ENCODE measurements at places on chromosomes 6 and 20.

- DNase-seq = no peak
Measured at GRCh38 chr6:3195695-3196497, 31.6 kb downstream of the TUBB2B start.

- no peak for DNase-seq
Measured at GRCh38 chr20:2246069-2246491, 49.7 kb upstream of the TGM3 start.

GRCh38 chr6:19472850-19473249 lies 364.3 kb upstream of the ID4 start:
- no peak for DNase-seq

- DNase-seq = no peak
Measured at GRCh38 chr6:44850312-44850711, 462.8 kb downstream of the CDC5L start.

DNA sequence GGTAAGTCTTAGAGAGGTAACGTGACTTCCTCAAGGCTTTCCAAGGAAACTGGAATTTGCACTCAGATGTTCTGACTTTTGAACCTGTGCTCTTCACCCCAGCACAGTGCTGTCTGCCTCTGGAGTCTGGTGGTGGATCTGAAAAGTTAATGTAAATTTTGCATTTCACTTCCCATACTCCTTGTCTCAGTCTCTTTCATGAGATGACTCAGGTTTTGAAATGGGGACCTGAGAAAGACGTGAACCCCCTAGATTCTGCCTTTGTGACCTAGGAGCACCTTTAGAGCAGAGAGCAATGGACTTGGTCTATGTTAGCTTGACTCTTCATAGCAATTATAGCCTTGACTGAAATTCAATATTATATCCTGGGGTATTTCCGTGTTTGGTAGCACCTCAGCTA lies 223.0 kb downstream of the QKI start:
- DNase-seq = no peak

DNA sequence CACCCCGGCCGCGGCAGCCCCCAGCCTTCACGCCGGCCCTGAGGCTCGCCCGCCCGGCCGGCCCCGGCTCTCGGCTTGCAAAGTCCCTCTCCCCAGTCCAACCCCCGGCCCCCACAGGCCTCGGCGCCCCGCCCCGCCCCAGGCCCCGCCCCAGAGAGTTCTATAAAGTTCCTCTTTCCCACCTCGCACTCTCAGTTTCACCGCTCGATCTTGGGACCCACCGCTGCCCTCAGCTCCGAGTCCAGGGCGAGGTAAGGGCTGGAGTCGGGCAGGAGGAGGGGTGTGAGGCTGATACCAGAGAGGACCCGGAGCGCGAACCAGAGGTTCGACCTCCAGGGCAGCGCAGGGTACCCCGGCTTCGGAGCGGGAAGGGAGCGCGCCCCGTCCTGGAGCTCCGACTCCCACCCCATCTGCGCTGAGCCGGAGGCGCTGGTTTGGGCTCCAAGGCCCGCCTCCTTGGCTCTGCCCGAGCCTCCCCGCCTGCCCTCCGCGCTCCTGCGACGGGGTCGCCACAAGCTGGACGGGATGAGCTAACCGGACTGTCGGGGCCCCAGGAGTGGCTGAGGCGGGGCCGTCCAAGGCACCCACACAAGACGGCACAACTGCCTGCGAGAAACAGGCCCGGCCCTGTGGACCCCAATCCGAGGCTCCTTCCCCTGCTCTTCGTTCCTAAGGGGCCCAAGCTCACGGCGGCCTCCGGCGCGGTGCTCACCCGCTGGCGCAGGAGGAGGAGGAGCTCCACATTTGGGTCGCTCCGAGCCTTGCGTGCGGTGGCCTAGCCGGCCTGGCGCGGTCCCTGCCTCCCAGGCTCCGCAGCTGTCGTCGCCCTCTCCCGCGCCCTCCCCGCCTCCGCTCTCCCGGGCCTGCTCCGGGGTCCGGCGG lies at the start of gene IRF4:
Gene IRF4, plus strand, starts transcription at position 194 of the 882 bp plus-strand sequence. CDS start 1,401 bp downstream, outside the sequence.
- no peak for DNase-seq

DNA sequence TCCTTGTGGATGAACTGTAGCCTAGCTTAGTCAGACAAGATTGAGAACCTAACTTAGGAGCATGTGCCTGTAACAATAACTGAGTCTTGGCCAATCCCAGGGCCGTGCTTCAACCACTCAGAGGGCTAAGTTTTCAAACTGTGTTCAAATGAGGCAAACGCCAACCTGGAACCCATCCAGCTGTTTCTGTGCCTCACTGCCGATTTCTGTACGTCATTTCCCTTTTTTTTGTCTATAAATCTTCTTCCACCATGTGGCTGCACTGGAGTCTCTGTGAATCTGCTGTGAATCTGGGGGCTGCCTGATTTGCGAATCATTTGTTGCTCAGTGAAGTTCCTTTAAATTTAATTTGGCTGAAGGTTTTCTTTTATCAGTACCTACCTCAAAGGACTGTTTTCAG lies 115.0 kb upstream of the CHD6 start:
- no peak for DNase-seq

DNA sequence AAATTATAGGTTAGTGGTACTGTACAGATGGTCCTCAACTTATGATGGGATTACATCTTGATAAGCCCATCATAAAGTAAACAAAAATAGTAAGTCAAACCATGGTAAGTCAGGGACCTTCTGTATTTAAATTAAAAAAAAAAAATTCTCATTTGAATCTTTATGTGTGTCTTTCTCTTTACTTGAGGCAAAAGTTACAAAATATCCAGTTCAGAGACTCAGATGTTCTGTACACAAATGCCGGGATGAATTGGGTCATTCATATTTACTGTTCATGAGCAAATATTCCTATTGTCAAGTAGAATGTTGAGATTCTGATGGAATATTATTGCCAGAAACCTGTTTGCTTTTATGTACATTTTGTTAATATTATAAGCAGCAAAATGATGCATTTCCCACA lies 13.4 kb downstream of the PHACTR2 start:
- DNase-seq = no peak

DNA sequence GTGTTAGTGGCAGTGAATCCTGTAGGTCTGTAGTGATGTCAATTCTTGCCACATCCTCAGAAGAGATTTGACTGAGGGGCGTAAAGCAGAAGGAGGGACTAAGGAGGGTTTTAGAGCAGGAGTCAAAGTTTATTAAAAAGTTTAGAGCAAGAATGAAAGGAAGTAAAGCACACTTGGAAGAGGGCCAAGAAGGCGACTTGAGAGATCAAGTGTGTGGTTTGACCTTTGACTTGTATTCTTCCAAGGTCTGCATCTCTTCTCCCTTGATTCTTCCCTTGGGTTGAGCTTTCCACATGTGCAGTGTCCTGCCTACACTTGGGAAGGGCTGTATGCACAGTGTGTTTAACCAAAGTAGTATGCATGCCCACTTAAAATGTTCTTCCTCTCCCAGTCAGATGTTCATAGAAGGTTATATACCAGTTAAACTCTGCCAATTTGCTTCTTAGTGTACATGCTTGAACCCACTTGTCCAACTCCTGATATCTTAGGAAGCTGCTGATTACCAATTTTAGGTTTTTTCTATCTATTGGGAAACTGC lies 627.6 kb downstream of the MMUT start:
- DNase-seq = peak; percentile 67

GRCh38 chr6:3090013-3090412 lies 21.7 kb downstream of the RIPK1 start:
- DNase-seq = no peak

DNA sequence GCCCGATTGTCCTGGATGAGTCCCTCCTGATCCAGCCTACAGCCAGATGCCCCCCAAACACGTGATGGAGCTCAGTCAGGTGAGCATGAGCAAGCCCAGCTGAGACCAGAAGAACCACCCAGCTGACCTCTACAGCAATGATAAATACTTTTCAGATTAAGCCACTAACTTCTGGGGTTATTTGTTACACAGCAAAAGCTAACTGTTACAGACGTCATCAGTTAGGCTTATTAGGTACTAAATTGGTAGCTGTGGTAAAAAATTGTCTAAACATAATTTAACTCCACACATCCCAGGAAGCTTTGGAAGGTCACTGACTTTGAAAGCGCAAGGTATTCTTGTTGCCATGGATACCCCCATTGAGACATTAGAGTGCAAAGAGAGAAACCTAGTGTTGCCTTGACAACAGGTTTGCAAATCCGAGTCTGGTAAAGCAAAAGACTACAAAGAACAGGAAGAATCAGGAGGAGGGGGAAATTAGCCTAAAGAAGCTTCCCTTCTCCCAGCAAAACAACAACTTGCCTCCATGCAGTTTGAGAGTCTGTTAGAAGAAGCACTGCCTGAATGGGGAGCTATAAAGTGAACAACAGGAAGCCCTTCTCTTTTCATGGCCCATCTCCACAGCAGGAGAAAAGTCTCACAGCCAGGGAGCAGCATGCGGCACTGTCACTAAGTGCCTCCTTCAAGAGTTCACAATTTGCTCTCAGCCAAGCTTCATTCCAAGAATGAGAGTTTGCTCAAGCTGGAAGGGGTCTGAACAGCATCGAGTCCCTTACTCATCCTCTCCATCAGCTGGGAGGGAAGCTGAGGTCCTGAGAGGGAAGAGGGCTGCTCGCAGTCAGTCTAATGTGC lies 41.7 kb upstream of the ZNF831 start:
- no peak for DNase-seq

- DNase-seq = peak; percentile 29
Measured at GRCh38 chr6:150641398-150642139, 41.9 kb downstream of the PLEKHG1 start.

DNA sequence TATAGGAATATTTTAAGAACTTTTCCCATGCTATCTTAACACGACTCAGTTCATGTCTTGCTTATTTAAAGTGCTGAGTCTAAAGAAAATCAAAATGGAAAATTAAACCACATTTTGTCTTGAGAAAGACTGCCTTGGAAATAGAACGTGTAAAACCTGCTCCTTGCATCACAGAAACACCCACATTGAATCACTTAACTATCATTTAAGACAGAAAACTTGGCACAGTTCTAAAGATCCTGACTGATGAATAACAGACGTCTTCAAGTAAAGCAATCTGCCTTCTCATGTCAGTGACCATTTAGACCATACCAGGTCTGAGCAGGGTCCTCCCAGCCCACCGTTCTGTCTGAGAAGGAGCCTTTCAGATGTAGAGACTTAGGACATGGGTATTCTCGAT lies 7.4 kb downstream of the PERP start:
- DNase-seq = peak; percentile 42

DNA sequence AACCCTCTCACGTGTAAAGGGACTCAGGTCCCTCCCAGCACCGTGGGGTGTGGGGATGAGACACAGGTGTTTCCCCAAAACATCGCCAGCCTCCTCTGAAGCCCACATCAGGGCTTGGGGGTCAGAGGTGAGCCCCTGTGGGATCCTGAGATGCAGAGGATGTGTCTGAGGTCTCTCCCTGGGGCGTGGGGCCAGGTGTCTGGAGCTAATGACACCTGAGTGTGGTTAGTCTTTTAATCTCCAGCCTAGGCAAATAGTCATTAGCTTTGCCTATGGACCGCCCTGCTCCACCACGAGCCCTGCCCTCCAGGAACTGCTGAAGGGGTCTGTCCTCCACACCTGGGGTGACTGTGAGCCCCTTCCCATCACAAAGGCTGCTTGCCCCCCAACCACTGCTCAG lies 1.7 kb downstream of the SRMS start:
- no peak for DNase-seq

- peak; percentile 9 for DNase-seq
Measured at GRCh38 chr20:54255157-54255556, 47.3 kb downstream of the PFDN4 start.

DNA sequence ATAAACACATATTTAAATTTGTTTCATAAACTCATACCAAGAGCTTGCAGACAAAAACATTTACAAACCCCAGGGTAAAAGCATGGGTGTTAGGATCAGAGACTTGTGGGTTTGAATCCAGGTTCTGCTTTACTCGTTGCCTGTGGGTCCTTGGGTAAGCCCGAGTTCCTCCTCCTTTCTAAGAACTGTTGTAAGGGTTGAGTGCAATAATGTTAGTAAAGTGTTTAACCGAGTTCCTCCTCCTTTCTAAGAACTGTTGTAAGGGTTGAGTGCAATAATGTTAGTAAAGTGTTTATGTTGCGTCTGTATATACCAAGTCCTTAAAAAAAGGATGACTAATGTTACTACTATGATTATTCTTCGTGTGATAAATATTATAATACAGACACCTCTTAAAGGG lies 18.7 kb downstream of the CCDC170 start:
- no peak for DNase-seq

Measured in fibroblast of villous mesenchyme (primary cell).